Left lung (tissue), 14 donors: ENCODE measurements at places on chromosomes 2 and 18.

DNA sequence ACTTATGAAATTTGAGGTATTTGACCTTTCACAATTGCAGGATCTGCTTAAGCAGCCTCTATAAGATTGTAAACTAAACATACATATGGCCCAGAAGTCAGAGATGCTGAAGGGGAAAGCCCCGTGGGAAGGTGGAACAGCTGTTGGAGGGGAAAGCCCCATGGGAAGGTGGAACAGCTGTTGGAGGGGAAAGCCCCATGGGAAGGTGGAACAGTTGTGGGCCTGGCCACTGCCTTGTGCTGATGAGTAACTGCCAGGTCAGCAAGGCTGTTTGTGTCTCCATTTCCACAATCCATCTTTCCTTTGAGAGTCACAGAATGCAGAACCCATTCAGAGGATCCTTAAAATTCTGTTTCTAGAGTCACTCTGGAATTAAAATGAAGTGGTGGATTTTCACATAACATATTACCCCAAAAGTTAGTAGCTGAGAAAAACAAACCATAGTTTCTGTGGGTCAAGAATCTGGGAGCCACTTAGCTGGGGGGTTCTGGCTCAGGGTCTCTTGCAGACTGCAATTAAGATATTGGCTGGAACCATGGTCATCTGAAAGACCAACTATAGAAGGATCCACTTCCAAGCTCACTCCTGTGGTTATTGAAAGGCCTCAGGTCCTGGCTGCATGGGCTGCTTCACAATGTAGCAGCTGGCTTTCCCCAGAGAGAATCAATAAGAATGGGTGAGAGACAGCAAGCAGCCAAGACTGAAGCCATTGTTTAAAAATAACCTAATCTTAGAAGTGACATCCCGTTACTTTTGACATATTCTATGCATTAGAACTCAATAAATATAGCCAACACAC, 86.6 kb upstream of the CAVIN2 start:
- H3K36me3 ChIP-seq = no peaks in the 10 kb centered on the region
- H3K27me3 ChIP-seq = no peaks in the 10 kb centered on the region
- no peak overlapping the region for H3K27ac ChIP-seq
- H3K4me3 ChIP-seq = no peak overlapping the region
- no peak for DNase-seq

- H3K36me3 ChIP-seq = no peaks in the 10 kb centered on the region
- no peaks in the 10 kb centered on the region for H3K4me1 ChIP-seq
- H3K4me3 ChIP-seq = no peak overlapping the region
- DNase-seq = no peak
- no peak overlapping the region for H3K27ac ChIP-seq
- no peaks in the 10 kb centered on the region for H3K27me3 ChIP-seq
Measured at GRCh38 chr2:236965021-236965840, 120.5 kb upstream of the COPS8 start.

- H3K36me3 ChIP-seq = no peaks in the 10 kb centered on the region
- H3K27ac ChIP-seq = no peak overlapping the region
- no peaks in the 10 kb centered on the region for H3K27me3 ChIP-seq
- no peaks in the 10 kb centered on the region for H3K4me1 ChIP-seq
- no peak overlapping the region for H3K4me3 ChIP-seq
Measured at GRCh38 chr18:63757541-63757940, 17.7 kb upstream of the SERPINB7 start.

DNA sequence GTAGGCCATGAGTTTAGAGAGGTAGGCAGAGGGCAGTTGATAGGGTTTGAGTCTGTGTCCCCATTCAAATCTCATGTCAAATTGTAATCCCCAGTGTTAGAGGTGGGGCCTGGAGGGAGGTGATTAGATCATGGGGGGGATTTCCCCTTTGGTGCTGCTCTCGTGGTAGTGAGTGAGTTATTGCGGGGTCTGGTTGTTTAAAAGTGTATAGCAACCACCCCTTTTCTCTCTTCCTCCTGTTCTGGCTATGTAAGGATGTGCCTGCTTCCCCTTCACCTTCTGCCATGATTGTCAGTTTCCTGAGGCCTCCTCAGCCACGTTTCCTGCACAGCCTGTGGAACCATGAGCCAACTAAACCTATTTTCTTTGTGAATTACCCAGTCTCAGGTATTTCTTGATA, 25.5 kb downstream of the MARCHF4 start:
- H3K4me1 ChIP-seq = no peaks in the 10 kb centered on the region
- no peak for DNase-seq
- no peak overlapping the region for H3K27ac ChIP-seq
- H3K4me3 ChIP-seq = no peak overlapping the region
- no peaks in the 10 kb centered on the region for H3K36me3 ChIP-seq

GRCh38 chr2:168450171-168450570, 5.9 kb upstream of the CERS6 start:
- no peak overlapping the region for H3K4me3 ChIP-seq
- no peaks in the 10 kb centered on the region for H3K36me3 ChIP-seq
- no peaks in the 10 kb centered on the region for H3K4me1 ChIP-seq
- H3K27me3 ChIP-seq = no peaks in the 10 kb centered on the region
- DNase-seq = no peak

GRCh38 chr2:208982831-208983230, 441.0 kb upstream of the MAP2 start:
- H3K4me3 ChIP-seq = no peak overlapping the region
- H3K27me3 ChIP-seq = no peaks in the 10 kb centered on the region
- no peaks in the 10 kb centered on the region for H3K4me1 ChIP-seq
- DNase-seq = no peak
- H3K36me3 ChIP-seq = no peaks in the 10 kb centered on the region

DNA sequence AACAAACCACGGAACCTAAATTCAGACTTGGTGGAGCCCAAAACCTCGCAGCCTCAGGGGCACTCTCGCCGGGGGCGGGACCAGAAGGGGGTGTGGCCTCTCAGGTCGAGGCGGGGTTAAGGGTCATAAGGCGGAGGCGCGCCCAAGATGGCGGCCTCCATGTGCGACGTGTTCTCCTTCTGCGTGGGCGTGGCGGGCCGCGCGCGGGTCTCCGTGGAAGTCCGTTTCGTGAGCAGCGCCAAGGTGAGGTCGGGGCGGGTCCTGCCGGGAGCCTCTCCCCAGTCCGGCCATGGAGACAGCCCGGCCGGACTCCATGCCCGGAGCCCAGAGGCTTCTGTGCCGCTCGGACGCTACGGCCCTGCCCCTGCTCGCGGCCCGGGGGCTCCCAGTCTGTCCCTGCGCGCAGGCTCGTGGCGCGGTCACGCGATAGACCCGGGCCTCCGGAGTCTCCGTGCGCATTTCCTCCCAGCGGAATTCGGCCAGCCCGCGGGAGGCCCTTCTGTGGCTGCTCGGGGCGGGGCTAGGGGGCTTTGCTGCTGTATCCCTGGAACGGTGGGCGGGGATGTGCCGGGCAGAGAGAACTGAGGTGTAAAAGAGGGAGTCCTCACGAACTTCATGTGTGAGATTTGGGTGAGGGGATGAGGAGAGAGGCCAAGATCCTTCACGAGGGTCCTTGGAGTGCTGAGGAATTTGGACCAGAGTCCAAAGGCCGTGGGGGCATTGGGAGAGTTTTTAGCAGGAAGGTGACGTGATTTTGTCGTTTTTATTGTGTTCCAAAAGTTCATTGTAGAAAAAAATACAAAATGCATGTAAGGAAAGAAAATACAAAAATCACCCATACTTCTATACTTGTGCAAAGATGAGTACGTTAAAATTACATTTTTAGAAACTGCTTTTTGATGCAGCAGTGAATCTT, at the start of gene SMYD5:
SMYD5 (plus strand) TSS at position 126 of the 916 bp plus-strand sequence; CDS start at position 148, 22 bp downstream.
- H3K36me3 ChIP-seq = no peaks in the 10 kb centered on the region
- H3K4me1 ChIP-seq = peaks cover 7% of the 10 kb centered on the region
- peak within 1 kb of the TSS; percentile 64 for H3K27ac ChIP-seq
- peak within 1 kb of the TSS; percentile 98 for H3K4me3 ChIP-seq
- DNase-seq = peak; percentile 83

- H3K4me3 ChIP-seq = no peak overlapping the region
- H3K36me3 ChIP-seq = no peaks in the 10 kb centered on the region
- no peak for DNase-seq
- no peaks in the 10 kb centered on the region for H3K27me3 ChIP-seq
- H3K4me1 ChIP-seq = peaks cover 26% of the 10 kb centered on the region
- no peak overlapping the region for H3K27ac ChIP-seq
Measured at GRCh38 chr18:13219593-13220159, 1.1 kb downstream of the LDLRAD4 start.

- peak overlapping the region; percentile 87 for H3K27ac ChIP-seq
- H3K4me3 ChIP-seq = peak overlapping the region; percentile 72
- no peaks in the 10 kb centered on the region for H3K36me3 ChIP-seq
- peak; percentile 28 for DNase-seq
- H3K4me1 ChIP-seq = no peaks in the 10 kb centered on the region
- H3K27me3 ChIP-seq = no peaks in the 10 kb centered on the region
Measured at GRCh38 chr2:38666556-38666910, 619 bp downstream of the GALM start.

GRCh38 chr2:240294514-240294913, 140.9 kb upstream of the GPC1 start:
- H3K4me3 ChIP-seq = no peak overlapping the region
- peaks cover 9% of the 10 kb centered on the region for H3K27me3 ChIP-seq
- no peak overlapping the region for H3K27ac ChIP-seq
- DNase-seq = no peak

GRCh38 chr2:186605041-186605440, 15.2 kb downstream of the ITGAV start:
- no peaks in the 10 kb centered on the region for H3K27me3 ChIP-seq
- H3K4me1 ChIP-seq = no peaks in the 10 kb centered on the region
- no peak for DNase-seq
- H3K4me3 ChIP-seq = no peak overlapping the region
- peak overlapping the region; percentile 9 for H3K27ac ChIP-seq
- H3K36me3 ChIP-seq = no peaks in the 10 kb centered on the region

GRCh38 chr2:70904371-70905216, 31.1 kb upstream of the ATP6V1B1 start:
- H3K4me1 ChIP-seq = peaks cover 7% of the 10 kb centered on the region
- no peak for DNase-seq
- H3K27me3 ChIP-seq = peaks cover 86% of the 10 kb centered on the region
- no peak overlapping the region for H3K4me3 ChIP-seq

DNA sequence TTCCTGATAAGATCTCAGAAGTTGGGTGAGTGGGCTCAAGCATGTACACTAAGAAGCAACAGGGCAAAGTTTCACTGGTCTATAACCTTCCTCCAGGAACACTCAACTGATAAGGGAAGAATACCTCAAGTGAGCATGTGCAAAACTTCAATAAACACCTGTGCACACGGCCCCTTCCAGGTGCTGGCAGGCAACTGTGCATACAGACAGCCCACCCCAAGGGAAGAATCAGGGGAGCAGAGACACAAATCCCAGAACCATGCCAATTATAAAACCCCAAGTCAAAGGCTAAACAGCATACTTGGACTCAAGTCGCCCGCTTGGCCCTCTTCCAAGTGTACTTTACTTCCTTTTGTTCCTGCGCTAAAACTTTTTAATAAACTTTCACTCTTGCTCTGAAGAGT, 85.9 kb upstream of the RTN4 start:
- H3K4me3 ChIP-seq = no peak overlapping the region
- peak overlapping the region; percentile 76 for H3K27ac ChIP-seq
- H3K4me1 ChIP-seq = peaks cover 7% of the 10 kb centered on the region

GRCh38 chr2:127014224-127014623, 92.7 kb downstream of the BIN1 start:
- H3K4me3 ChIP-seq = no peak overlapping the region
- no peak for DNase-seq
- H3K4me1 ChIP-seq = no peaks in the 10 kb centered on the region
- no peak overlapping the region for H3K27ac ChIP-seq
- H3K27me3 ChIP-seq = no peaks in the 10 kb centered on the region
- H3K36me3 ChIP-seq = no peaks in the 10 kb centered on the region

DNA sequence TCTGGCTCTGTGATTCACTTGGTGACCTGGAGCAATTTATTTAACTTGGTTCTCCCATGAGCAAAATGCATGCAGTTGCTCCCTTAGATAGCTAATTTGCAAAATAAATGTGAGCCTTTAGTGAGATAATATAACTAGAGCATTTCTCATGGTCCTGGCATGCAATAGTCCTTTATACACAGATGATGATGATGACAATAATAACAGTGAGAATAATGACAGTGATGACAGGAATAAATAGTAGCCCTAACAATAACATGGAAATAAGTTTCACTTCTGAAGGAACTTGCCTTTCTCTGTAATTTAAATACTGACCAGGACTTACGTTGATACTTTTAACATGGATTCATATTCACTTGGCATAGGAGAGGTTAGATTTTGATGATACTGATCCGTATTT, 49.2 kb downstream of the LPIN1 start:
- H3K4me1 ChIP-seq = no peaks in the 10 kb centered on the region
- H3K27me3 ChIP-seq = no peaks in the 10 kb centered on the region
- peaks cover 97% of the 10 kb centered on the region for H3K36me3 ChIP-seq
- no peak for DNase-seq

GRCh38 chr18:34528177-34528576, 181.9 kb upstream of the DTNA start:
- no peaks in the 10 kb centered on the region for H3K36me3 ChIP-seq
- H3K4me3 ChIP-seq = no peak overlapping the region
- DNase-seq = no peak

DNA sequence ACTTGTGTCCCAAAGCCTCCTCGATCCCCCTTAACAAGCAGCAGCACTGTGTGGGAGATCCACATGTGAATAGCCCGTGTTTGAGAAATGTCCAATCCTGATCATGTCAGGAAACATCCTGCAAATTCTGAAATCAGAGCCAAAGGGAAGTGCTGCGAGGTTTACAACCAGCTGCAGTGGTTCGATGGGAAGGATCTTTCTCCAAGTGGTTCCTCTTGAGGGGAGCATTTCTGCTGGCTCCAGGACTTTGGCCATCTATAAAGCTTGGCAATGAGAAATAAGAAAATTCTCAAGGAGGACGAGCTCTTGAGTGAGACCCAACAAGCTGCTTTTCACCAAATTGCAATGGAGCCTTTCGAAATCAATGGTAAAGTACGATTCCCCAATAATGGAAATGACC, at the start of gene MARCO:
MARCO (plus strand) TSS at position 164 of the 400 bp plus-strand sequence; CDS start at position 271, 107 bp downstream.
- peaks cover 3% of the 10 kb centered on the region for H3K27me3 ChIP-seq

GRCh38 chr2:1233281-1233680, 180.0 kb upstream of the TPO start:
- peaks cover 3% of the 10 kb centered on the region for H3K4me1 ChIP-seq
- no peak overlapping the region for H3K4me3 ChIP-seq
- H3K27me3 ChIP-seq = no peaks in the 10 kb centered on the region
- DNase-seq = no peak

DNA sequence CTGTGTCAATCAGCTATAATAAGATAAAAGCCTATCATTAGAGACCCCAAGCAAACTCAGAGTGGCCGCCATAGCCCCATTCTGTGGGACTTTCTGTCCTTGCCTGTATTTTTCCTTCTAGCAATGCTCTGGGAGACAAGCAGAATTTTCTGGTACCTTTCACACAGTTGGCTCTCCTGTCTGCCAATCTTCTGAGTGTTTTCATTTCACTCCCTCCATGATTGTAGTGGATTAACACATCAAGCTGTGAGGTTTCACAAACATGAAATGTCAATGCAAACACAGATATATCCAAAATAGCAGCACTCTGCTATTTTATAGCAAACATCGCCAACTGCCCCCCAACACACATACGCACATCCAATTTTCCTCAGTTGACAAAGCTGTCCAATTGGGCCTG, 64.9 kb downstream of the C1D start:
- H3K27me3 ChIP-seq = no peaks in the 10 kb centered on the region
- no peak overlapping the region for H3K27ac ChIP-seq
- H3K4me1 ChIP-seq = no peaks in the 10 kb centered on the region
- DNase-seq = no peak
- H3K36me3 ChIP-seq = no peaks in the 10 kb centered on the region
